Amniotic epithelial cell (primary cell): ENCODE measurements at places on chromosomes 3 and 15.

DNA sequence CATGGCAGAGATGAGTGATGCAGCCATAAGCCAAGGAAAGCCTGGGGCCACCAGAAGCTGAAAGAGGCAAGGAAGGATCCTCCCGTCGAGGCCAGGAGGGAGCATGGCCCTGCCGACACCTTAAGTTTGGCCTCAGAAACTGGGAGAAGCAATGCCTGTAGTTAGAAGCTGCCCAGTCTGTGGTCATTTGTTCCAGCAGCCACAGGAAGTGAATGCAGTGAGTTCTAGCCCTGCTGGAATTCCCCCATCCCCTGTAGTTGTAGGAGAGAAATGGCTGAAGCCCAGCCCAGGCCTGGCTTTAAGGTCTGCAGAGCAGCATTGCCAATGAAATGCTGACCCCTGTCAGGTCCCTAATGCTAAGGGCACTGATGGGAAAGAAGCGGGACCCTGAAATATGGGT lies 12.2 kb upstream of the CHSY1 start:
- DNase-seq, result no peak

- peak; percentile 60 for DNase-seq
These were observed 7.2 kb upstream of the SCAMP5 start for GRCh38 chr15:74988007-74988800.

- no peak for DNase-seq
These were observed 189.7 kb downstream of the SHQ1 start for GRCh38 chr3:72658466-72659100.

- no peak for DNase-seq
These were observed 5.1 kb downstream of the RASL12 start for GRCh38 chr15:65062726-65063125.

- DNase-seq, result no peak
These were observed 101.1 kb downstream of the PDZRN3 start for GRCh38 chr3:73523661-73524060.

GRCh38 chr3:192848371-192849233 lies 69.1 kb downstream of the MB21D2 start:
- DNase-seq, result no peak

DNA sequence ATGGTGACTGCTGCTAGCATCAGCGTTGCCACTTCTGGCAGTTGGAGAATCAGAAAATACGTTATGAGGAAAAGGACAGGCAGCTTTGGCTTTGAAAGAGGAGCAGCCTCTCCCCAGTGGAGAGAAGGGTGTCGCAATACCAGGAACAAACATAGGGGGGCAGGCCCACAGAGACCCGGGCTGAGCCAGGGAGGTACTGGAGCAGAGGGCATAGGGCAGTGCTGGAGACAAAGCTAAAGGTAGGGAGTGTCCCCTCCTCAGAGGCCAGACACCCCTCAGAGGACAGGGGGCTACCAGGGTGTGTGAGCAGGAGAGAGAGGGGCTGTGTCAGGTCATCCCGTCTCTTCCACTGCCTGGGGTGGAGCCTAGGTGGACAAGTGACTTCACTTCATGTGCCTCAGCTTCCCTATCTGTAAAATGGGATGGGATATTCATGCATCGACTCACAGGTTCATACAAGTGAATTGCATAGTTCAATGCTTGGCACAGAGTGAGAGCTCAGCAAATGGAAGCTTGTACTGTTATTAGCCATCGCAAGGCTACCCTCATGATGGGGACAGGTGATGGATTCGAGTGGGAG lies 49.7 kb upstream of the LIMD1 start:
- DNase-seq, result no peak

- DNase-seq, result peak; percentile 70
These were observed 113.8 kb downstream of the ADAMTSL3 start for GRCh38 chr15:83767741-83768140.

- no peak for DNase-seq
These were observed 76.2 kb downstream of the IMPG2 start for GRCh38 chr3:101244212-101244575.

DNA sequence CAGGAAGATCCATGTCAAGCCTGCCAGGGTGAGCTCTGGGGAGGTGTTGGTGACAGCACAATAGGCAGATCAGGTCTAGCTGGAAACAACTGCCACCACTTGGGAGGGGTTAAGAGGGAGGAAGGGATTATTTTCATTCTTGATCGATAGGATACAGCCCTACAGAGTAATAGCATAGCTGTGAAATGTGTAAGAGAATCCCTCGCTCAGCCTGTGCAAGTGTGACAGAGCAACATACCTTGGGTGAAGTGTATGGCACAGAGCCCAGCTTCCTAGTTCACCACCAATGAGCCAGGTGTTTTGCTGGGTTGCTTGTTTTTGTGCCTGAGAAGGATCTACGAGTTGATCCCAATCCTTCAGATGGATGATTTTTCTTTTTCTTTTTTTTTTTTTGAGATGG lies 9.2 kb upstream of the DCUN1D1 start:
- DNase-seq, result no peak

GRCh38 chr15:81942157-81942556 lies 103.7 kb downstream of the MEX3B start:
- DNase-seq, result peak; percentile 7

DNA sequence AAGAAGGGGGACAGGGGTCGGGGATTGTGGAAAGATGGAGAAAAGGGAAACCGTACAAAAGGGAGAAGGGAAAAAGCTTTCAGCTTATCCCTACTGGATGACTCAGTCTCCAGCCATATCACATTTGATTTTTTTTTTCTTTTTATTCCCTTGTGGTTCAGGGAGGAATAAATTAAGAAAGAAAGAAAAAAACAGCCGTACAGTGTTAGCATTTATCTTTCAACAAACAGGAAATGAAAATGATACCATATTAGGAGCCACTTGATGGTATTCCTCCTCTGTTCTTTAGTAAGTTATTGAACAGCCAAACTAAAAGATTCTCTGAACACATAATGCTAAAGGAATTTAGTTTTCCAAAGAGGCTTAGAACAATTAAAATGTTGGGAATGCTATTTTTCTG lies 594.4 kb downstream of the FOXP1 start:
- DNase-seq, result peak; percentile 80

GRCh38 chr15:85108136-85108535 lies 126.5 kb downstream of the PDE8A start:
- DNase-seq, result no peak

GRCh38 chr3:66041116-66041515 lies 2.4 kb upstream of the MAGI1 start:
- DNase-seq, result peak; percentile 79

DNA sequence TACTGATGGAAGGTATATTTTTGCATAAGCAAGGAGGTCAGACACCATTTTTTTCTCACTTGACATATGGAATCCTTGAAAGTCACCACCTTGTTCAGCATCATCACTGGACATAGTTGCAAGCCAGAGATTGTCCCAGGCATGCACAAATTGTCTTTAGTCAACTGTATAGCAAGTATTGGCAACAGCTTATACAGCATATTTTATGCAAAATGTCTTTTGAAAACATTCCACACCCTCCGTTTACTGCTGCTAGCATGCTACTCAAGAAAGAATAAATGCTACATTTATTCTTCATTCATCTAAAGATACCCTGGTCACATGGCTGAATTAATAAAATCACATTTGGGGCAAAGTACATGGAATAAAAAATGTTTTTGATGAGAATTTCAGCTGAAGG lies 168.5 kb upstream of the DCBLD2 start:
- DNase-seq, result no peak

DNA sequence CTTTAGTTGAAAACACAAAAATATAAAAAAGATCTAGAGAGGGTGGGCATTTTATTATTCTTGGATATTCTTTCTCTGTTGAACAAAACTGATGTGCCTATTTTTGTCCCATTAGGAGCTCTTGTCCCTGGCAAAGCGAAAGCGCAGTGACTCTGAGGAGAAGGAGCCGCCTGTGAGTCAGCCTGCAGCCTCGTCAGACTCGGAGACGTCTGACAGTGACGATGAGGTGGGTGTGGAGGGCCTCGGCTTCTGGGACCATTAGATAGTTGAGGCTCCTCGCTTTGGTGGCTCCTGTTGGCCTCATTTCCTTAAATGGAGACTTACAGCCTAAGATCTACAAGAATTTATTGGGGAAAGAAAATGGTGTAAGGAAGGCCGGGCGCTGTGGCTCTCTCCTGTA lies 21.3 kb downstream of the RTF1 start:
- DNase-seq, result no peak

DNA sequence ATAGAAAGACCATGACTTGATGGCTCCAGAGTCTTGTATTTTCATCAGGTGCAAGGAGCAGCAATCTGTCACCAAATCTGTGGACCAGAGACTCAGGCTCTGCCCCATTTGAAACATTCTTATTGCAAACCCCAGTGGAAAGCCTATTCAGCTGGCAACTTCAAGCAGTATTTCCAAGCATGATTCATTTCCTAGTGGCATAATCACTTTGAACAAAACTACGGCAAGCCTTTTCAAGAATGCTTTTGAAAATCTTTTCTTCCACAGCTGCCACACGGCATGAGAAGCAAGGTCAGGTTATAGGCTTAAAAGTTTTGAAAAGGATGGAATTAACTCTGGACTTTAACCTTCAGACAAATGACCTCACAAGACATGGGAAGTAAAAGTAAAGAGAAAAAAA lies 122.0 kb upstream of the BFSP2 start:
- no peak for DNase-seq
